ENCODE measurements at places on chromosomes 7 and 10.

DNA sequence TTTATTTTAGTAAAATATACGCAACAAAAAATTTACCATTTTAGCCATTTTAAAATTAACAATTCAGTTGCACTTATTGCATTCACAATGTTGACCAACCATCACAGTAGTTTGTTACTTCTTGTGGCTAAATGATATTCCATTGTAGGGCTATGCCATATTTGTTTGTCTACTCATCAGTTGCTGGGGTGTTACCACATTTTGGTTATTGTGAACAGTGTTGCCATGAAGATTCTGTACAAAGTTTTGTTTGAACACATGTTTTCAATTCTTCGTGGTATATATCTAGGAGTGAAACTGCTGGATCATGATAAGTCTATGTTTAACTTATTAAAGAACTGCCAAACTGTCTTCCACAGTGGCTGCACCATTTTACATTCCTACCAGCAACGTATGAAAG is 46.3 kb upstream of the ZNF365 start:
- DNase-seq = peak; percentile 71

DNA sequence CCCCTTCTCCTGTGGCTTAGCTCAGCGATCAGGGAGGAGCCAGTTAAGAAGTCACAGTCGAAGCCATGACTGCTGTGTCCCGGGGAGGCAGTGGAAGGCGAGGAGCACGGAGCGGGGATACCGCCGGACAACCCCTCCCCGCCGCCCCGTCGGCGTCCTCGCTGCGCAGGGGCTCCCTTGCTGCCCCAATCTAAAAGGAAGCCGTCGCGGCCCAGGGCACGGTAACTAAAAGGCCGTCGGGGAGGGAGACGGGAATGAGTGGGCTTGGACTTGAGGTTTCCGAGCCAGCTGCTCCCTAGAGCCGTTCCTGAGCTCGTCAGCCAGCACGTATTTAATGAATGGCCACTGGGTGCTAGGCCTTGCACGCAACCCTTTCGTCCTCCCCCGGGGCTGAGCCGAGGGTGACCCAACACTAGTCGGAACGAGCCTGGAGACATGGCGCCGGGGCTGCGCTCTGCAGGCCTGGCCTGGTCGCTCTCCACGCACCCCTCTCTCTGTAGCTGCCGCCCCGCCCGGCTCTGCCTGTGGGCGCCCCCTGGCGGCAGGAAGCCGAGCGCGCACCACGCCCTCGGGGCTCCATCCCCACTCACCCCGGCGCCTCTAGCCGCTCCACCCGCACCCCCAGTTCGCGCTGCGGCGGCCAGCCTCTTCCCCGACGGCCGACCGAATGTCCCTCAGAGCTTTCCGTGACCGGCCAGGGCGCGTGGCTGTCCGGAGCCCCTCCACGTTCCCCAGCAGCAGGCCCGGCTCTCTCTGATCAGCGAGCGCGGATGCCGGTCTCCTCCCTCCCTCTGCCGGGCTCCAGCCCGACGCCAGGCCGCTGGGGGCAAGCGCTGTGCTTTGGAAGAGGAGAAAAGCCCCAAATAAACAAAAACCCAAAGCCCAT is 29.3 kb upstream of the KCNK18 start:
- peak; percentile 20 for DNase-seq

GRCh38 chr7:123751821-123752220 is 3.0 kb upstream of the WASL start:
- no peak for DNase-seq

DNA sequence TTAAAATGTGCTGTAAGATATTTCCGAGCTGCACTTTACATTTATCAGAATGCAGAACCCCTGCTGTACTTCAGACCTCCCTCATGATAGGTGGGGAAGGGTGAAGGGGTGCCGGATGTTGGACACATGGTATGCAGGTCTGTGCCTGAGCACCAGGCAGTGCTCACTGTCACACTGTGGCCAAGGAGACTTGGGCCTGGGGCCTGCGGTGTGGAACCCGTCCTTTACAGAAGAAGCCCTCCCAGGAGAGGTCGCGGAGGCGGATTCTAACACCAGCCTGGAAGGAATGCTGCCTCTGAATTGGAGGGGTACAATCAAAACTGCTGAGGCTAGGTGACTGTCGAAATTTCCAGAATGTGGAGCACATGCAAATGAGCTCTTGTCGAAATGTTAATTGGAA is 34.5 kb downstream of the DNAJB6 start:
- no peak for DNase-seq

- peak; percentile 71 for DNase-seq
Observed at GRCh38 chr7:80900583-80901576, 18.0 kb downstream of the SEMA3C start.

- peak; percentile 18 for DNase-seq
Observed at GRCh38 chr10:775245-776075, 86.0 kb upstream of the DIP2C start.

GRCh38 chr10:34237898-34238455 is 577.1 kb downstream of the PARD3 start:
- no peak for DNase-seq

DNA sequence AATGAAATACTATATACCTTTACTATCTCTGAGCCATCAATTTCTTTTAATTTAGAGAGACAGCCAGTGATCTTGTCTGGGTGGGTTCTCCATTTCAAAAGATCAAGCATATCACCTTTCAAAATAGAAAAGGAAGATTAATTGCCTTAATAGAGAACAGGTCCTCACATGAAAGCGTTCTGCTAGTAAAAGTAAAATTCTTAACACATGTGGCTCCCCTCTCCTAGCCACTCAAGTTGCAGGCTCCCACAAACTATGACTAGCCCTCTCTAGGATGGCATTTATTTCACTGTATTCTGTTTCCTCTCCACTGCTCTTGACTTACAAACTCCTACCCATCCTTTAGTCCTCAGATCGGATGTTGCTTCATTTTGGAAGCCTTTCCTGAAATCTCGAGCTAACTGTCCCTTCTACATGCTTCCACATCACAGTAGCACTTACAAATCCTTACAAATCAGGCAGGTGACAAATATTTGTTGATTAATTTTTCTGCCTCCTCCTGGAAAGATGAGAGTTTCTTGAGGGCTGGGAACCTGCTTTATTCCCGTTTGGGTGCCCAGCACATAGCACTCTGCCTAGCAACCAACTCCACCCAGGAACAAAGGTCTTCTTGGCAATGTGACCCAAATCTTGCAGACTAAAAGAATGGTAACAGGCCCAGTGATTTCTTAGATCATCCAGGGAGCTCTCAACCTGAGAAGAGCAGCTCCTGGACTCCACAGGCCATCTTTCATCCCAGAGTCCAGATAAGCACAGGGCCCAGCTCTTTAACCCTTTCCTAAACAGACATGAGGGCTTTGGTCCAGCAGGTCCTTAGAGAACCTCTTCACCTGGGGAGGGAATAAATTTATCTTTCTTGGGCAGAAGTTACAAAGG is 310.4 kb upstream of the IMMP2L start:
- DNase-seq = no peak
